ENCODE measurements at places on chromosomes 1 and 21.

DNA sequence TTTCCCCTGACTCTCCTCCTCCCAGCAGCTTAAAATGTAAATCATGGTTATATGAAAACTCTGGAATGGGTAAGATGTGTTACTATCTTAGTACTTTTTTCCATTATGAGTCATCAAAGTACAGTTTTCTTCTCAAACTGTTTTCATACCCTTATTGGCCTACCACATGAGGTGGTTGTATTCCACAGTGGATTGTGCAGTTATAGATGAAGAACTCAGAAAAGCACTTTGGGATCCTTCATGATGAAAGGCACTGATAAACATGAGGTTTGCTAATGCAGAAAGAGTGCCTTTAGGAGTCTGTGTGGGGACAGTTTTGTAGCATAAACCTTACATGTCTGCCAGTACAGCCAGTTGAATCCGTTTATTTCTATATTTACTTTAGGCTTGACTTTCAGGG, 32.0 kb upstream of the MYOCOS start:
- DNase-seq: no peak

DNA sequence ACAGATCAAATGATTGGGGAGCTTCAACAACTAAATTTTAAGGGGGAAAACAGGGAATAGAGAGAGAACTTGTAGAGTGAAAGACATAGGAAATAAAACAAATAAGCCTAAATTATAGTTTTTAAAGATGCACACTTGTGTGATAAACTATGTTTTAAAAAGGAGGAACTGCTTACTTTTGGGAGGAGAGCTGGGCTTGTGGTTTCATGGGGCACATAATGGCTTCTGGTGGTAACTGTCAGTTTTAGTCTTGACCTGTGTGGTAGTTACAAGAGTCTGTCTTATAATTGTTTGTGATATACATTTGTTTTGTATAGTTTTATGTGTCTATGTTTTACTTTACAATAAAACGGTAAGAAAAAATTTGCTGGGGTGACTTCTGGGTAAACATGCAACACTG, 165.3 kb downstream of the COL24A1 start:
- no peak for DNase-seq

DNA sequence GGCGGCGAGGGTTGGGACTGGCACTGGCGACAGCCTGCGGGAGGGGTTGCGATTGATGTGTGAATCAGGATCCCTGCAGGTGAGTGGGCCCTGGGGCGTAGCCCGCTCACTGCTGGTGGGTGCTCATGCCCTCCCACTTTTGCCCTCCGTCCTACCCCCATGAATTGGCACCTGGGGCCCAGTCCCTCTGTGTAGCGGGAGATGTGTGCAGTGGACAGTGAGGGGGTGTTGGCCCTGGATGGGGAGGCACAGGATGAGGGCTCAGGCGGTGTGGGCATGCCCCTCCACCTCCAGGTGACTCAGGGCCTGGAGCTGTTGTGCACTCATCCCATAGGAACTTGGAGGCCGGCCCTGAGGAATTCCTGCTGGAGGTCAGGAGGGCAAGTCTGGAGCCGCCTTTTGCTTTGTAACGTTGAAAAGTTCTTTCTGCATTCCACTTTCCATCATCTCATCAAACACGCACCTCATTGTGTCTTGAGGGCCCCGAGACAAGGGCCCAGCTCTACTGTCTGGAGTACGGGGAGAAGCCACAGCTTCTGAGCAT, 3.0 kb downstream of the PEAR1 start:
- DNase-seq: no peak

DNA sequence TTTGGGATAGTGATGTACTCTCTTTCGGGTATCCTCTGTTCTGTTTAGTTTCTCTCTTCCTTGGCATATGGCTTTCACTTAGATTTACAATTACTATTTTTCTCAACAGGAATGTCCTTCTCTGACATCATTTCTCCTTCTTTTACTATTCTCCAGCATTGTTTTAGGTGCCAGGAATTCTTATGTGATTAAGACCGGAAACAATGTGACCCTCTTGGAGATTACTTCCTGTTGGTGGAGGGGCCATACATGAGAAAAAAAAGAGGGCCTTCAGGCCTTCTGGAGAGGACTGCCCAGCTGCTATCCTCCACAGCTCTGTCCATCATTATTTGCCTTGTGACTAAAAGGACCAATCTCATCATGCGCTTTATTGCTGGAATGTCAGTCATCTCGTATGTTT, 50.4 kb upstream of the ADAMTS5 start:
- DNase-seq: no peak

DNA sequence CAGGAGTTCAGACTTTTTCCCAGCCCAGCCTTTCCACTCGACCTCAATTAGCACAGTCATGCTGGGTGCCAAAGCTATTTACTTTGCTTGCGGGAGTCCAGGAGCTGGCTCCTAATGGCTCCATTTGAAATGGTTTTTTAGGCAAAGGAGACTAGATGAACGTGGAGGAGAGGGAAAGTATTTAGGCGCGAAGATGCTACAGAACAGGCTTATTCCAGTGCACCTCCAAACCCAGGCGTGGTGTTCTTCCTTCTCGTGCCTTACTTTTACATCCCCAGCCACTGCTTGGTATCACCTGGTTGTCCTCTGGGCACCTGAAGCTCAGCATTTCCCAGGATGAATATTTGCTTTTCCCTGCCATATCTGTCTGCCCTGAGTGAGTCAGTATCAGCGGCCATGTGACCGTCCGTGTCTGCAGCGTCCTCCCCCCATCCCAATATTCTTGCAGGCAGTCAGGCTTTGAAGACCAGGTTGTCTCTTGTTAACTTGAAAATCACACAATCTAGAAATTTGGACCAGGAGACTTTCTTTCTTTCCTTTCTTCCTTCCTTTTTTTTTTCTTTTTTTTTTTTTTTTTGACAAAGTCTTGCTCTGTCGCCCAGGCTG, 198.5 kb downstream of the DYRK1A start:
- DNase-seq: peak; percentile 14

DNA sequence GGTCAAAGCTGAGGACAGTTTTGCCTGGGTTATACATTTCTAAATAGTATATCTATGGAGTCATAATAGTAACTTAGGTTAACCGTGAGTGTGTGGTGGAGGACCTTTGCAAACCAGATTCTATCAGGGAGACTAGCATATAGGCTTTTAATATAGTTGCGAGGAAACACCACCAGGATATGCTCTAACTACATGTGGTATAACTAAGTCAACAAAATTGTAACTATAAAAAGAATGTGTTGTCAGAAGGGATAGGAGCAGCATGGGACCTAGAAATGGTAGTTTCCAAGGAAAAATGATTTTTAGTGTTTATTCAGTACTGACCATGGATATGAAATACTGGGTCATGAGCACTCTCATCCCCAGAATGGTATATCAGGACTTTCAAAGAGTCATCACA, 338.1 kb downstream of the TGFB2 start:
- no peak for DNase-seq

GRCh38 chr1:238652346-238652968, 733.9 kb upstream of the CHRM3 start:
- DNase-seq: no peak

DNA sequence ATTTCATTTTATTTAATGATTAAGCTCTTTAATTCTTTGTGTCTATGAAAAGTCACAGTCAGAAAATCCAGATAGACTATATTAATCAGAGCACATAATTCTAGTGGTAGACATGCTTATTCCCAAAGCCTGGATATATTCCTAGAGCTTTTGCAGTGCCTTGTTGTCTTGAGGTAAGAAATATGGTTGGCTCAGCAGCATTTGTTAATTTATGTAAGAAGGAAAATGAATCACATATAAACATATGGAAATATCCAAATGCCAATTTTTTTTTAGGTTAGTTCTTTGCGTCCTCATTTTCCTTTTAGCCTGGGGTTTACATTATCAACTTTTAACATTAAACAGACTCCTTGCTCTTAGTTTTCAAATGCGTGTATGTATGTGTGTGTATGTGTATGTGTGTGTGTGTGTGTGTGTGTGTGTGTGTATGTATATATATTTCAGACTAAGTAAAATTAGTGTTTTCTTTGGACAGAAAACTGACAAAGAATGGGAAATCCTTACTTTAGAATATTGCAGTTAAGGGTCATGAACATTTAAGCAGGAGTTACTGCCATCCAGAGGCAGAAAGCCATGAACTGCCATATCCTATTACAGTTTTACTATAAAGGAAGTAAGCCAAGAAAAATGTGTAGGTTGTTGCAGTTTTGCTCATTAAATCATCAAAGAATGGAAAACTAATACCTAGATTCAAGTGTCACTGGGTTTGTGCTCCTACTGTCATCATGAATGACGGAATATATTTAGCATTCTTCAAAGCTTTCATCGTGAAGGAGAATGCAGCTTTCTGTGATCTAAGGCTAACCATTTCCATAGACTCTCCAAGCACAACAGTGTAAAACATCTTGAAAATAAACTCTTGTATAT, 477.1 kb upstream of the NR5A2 start:
- no peak for DNase-seq

GRCh38 chr1:181479137-181479745, 4.1 kb upstream of the CACNA1E start:
- DNase-seq: peak; percentile 49

- DNase-seq: peak; percentile 78
These were observed 10.0 kb downstream of the YBEY start for GRCh38 chr21:46295996-46296752.

GRCh38 chr1:85318217-85318616, 41.8 kb upstream of the BCL10 start:
- no peak for DNase-seq

- no peak for DNase-seq
These were observed 30.8 kb downstream of the MRPL37 start for GRCh38 chr1:54230507-54231339.

DNA sequence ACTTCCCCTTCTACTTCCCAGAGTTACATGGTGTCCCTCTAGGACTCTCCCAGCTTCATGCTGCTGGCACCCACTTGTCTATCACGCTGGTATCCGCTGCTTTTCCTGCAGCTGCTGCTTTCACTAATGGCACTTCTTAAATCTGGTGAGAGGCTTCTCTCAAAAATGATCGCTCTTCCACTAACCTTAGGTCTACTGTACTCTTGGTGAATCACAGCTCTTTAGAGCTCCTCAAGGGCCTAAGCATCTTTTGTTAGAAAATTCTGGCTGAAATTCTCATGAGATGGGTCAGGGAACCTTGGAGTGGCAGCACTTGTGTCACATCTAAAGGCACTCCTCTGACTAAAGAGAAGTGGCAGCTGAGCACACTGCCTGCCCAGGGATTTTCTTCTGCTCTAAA, 32.1 kb downstream of the ZMYND12 start:
- no peak for DNase-seq

DNA sequence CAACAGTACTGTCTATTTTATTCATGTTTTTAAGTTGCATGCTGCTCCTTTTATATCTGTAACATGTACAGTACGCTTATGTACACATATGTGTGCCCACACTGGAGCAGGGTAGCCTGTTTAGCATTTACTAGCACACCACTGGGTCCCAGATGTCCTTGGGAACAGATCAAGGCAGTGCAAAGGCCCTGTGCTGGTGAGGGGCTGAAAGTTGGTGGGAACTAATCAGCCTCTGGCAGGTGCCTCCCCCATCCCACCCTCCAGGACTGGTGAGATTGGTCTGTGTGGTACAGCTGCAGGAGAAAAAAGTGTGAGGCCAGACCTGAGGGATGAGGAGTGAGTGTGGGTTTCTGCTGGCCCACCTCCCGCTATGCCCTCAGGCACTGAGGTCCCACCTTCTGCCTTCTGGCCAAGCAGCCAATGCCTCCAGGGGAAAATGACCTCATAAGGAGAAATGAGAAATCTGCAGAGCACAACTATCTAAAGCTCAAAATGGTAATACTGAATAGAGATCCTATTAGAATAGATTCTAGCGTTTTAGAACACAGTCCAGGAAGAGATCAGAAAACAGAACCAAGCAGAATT, 58.9 kb downstream of the POFUT2 start:
- DNase-seq: no peak

DNA sequence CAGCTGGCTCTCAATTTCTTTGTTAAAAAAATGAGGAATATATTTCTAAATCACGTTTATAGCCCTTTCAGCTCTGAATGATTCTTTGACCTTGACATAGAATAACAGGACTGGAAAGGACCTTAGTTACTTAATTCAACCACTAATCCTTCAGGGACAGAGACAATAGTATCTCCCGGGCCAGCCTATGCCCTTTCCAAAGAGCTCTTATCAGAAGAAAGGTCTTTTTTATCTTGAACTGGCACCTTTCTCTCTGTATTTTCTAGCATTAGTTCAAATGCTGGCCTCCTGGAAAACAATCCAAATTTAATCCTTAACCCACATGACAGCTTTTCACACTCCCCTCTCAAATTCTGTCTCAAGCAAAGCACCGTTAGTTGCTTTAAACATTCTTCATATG, 44.8 kb upstream of the FBXO28 start:
- no peak for DNase-seq

DNA sequence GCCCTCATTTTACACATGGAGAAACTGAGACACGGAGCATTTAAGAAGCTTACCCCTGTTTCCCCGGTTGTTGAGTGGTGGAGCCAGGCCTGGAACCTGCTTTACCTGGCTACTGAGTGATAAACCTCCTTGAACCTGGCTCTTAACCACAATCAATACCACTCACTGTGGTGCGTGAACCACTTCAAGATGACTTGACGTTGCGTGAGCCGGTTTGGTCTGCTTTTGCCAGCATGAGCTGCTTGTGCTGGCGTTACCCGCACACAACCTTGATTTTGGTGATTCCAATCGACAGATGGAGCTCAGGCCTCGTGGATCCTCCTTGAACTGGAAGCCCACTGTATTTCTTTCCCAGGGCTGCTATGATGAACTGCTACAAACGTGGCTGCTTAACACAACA, 6.1 kb upstream of the TINAGL1 start:
- no peak for DNase-seq

GRCh38 chr1:22551591-22551990, 11.7 kb upstream of the EPHA8 start:
- no peak for DNase-seq

- no peak for DNase-seq
These were observed 7.5 kb upstream of the PLCH2 start for GRCh38 chr1:2468540-2468939.

DNA sequence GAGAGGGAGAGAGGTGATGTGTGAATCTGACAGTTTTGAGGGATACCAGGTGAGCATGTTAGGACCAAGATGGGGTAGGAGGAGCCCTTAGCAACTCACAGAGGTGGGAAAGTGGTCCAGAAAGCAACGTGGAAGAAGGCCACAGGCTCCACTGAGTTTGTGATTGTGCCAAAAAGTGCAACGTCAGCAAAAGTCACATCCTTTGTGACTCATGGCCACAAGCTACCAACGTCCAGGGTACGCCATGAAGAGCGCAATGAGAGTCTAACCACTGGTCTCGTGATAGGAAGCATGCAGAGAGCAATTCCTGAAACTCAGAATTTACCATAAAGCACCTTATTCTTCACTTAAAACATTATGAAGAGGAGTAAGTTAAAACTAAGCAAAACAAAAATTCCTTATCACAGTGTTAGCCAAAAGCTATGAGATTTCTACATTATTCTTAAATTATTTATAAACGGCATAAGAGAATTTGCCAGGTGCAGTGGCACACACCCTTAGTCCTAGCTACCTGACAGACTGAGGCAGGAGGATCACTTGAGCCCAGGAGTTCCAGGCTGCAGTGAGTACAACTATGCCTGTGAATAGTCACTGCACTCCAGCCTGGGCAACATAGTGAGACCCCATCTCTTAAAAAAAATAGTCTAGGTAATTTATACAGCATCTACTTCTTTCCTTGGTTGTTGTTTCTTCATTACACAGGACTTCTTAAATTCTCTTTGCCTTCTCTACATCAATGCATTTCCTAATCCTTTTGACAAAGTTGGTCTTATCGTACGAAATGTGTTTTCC, 55.2 kb downstream of the COLGALT2 start:
- DNase-seq: no peak

GRCh38 chr1:181635110-181635509, 151.8 kb downstream of the CACNA1E start:
- DNase-seq: no peak

GRCh38 chr1:10967090-10967489, 45.4 kb upstream of the TARDBP start:
- no peak for DNase-seq

- DNase-seq: no peak
These were observed 33.7 kb downstream of the L1TD1 start for GRCh38 chr1:62228136-62228882.

Measured in mucosa of gallbladder (tissue), 1 donor.